IPS-NIHi11 (cell line): ENCODE measurements at places on chromosomes 3 and 15.

DNA sequence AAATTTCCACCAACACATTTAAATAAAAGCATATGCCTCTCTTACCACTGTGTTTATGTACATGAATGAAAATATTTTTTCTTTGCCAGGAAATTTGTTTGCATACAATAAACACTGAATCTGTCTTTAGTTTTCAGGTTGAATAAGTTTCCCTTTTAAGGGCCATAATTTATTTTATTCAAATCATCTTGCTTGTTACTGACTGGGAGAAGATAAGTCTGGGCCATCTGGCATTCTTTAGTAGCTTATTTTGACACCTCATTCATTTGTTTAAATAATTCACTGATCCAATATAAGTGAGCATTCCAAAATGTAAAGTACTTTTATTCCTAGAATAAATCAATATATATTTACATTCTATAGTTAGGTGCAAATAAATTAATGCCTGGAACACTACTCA lies 1001.3 kb downstream of the PLOD2 start:
- DNase-seq = no peak

DNA sequence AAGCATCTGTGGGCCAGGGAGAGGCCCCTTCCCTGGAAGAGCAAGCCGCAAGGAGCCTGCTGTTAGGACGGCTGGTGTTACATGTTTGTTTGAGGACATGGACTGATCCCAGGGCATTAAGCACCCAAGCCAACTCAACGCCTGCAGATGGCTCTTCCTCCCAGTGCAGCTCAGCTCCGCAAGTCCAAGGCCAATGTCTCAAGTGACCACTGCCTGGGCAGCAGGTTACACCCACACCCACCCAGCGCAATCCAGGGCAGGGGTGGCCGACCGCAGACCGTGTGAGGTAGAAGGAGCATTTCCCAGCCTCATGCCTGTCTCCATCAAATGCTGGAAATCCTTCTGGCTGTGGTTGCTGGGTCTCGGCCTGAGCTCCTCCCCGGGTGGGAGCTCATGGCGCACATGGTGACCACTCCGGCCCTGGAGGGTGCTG lies 14.5 kb downstream of the GP5 start:
- no peak for DNase-seq

GRCh38 chr3:132625613-132626012 lies 28.5 kb downstream of the ACKR4 start:
- no peak for DNase-seq

DNA sequence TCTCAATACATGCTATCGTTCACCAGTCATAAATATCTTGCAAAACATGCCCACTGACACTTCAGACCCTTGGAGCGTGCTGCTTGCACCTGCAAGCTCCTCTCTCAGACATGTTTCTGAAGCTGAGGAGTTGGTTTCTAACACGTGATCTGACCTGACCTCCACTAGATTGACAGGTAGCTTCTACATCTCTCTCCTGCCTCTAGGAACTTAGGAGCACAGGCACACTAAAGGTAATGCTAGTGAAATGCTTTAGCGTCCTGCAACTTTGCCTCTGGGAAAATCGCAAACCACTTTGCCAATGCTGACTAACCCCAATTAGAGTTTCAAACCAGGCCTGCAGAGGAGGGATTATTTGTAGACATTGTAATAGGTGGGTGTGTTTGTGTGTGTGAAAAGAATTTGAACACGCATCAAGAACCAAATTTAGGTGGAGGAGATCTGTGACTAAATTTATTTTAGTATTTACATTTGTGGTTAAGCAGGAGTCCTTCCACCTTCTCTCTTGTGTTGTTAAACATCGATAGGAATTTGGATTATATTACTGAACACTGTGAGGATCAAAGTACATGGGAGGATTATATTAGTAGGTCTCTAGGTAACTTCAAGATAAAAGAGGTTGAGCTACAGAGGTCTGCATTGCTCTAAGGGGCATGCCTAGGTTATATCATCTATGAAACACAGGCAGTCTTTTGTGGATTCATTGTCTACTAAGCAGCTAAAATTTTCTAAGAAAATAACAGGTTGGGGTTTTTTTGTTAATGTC lies 86.7 kb upstream of the ZBED2 start:
- DNase-seq = no peak

DNA sequence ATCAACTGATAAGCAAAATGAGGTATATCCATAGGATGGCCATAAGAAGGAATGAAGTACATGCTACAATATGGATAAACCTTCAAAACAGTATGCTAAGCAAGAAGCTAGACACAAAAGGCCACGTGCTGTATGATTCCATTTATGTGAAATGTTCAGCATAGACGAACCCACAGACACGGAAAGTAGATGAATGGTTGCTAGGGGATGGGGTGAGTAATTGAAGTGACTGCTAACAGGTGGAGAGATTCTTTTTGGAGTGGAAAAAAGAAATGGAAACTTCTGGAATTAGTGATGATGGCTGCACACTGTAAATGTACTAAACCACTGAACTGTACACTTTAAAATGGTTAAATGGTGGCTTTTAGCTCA lies 630 bp upstream of the EFCAB12 start:
- no peak for DNase-seq

GRCh38 chr15:45660231-45660979 lies 25.6 kb downstream of the SQOR start:
- peak; percentile 38 for DNase-seq

GRCh38 chr15:29475096-29475495 lies 205.5 kb upstream of the NSMCE3 start:
- no peak for DNase-seq

DNA sequence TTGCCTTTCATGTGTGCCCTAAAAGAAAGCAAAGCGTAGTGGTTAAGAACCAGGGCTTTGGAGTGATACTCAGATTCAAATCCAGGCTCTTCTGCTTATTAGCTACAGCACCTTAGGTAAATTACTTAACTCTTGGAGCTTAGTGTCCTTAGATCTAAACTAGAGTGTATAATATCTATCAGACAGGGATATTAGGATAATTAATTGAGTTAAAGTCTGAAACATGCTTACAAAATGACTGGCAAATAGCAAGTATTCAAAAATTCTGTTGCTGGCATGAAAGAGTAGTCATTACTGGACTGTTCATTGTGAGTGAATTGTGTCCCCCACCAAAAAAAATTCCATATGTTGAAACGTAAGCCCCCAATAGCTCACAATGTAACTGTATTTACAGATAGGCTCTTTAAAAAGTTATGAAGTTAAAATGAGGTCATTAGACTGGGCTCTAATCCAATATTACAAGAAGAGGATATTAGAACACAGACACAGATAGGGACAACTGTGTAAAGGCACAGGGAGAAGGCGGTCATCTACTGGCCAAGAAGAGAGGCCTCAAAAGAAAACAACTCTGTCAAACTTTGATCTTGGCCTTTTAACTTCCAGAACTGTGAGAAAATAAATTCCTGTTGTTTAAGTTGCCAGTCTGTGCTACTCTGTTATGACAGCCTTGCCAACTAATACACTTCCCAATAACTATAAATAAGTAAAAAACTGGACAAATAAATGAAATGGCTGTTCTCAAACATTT lies 60.4 kb upstream of the LRRC3B start:
- no peak for DNase-seq
